ENCODE measurements at places on chromosomes 1 and 21.

- DNase-seq: no peak
Measured at GRCh38 chr1:62494137-62494536, 57.3 kb downstream of the USP1 start.

GRCh38 chr1:181508486-181509165 is 25.3 kb downstream of the CACNA1E start:
- no peak for DNase-seq

DNA sequence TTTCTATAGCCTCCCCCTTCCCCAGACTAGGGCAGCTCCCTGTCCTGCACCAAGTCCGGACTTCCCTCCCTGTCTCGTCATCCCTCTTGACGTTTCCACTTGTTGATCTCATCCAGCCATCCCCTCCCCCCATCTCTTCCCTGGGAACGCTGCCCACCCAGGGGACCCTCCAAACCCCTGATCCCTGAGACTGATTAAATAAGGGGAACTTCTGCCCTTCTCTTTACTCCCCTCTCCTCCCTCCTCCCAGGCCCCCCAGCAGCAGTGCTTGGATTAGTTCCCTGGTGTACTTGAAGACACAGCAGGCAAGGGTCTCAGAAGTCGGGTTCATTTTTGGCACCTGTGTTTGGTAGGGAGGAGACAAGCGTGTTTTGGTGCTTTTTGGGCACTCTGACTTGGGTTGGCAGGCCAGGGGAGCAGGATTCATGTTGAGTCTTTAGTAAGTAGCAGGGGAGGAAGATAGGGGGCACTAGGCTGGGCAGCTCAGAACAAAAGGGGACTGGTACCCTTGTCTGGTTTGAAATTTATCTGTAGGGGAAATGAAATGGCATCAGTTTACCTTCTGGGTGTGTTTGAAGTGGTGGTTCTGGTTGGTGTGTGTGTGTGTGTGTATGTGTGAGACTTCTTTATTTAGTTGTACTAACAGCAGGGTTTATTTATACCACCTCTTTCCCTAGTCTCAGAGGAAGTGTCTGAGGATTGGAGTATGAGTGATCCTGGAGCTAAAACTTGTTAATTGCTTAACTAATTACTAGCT is 11.1 kb downstream of the VANGL2 start:
- no peak for DNase-seq

DNA sequence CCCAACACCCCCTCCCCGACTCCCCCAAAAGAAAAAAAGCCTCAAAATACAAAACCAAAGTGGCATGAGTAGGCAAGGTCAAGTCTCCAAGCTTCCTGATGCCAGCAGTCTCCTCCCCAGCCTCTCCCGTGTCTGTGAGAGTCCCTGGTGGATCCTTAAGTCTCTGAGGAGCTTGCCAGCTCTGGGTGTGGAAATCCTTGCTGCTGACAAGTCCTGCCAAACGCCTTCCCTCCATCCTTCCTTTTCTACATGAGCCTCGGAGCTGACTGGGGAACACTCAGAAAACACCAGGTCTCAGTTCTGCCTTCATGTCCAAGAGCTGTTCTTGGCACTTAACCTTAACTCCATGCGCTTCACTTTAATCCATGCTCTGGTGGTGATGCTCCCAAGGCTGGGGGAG is 3.7 kb upstream of the ETV3L start:
- no peak for DNase-seq

DNA sequence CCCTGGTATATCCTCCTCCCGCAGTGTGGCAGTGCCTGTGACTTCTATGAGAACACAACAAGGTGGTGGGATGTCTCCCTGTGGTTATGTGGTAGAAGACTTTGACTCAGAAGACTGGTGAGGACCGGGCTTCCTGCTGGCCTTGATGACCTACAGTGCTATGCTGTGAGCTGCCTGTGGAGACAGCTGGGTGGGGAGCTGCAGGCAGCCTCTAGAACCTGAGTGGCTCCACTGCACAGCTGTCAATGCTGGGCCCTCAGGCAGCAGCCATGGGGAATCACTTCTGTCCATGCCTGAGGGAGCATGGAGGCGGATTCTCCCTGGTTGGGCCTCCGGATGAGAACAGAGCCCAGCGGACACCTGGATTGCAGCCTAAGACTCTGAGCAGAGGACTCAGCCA is 14.9 kb downstream of the SLC1A7 start:
- DNase-seq: no peak

- DNase-seq: no peak
Measured at GRCh38 chr1:202201971-202202370, 8.4 kb downstream of the LGR6 start.

DNA sequence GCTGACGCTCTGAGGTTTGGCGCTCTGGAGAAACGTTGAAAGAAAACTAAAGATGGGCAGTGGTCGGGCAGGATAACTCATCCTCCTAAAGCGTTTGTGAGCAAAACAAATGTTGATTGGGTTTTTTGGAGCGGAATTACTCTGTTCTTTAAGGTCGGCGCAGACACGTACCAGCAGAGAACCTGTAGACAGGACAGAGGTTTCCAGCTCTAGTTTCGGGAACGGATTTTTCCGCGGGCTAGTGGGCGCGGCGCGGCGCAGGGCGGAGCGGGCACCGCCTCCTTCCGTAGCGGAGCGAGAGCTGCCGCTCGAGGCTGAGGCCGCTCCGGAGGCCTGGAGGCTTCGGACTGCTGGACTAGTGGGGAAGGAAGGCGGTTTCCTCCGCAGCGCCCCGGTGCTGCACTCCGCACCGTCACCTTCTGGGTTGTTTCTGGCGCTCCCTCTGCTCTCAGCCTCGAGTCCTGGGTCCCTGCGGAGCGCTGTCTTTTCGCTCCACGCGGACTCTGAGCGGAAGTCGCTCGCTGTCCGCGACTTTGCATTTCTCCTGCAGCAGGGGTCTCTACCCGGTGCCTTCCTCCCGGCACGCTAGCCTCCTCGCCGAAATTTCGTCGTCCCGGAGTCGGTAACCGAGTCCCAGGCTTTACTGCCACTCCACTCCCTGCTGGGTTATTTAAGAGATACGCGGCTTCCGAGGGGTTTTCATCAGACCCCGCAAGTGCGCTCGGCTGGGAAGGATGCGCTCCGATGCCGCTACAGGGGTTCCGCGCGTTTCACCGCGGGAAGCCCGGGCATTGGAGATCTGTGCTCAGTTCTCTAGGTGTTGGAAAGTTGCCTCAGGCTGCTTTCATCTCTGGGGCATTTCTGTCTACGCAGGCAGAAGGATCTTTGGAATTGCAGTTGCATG is 7.0 kb downstream of the FOXD2 start:
- peak; percentile 65 for DNase-seq

- DNase-seq: no peak
Measured at GRCh38 chr1:25765136-25765922, 34.7 kb upstream of the SELENON start.

GRCh38 chr1:12495725-12496124 is 122.3 kb downstream of the DHRS3 start:
- DNase-seq: no peak

GRCh38 chr1:51272916-51273315 is 36.8 kb downstream of the RNF11 start:
- DNase-seq: no peak

DNA sequence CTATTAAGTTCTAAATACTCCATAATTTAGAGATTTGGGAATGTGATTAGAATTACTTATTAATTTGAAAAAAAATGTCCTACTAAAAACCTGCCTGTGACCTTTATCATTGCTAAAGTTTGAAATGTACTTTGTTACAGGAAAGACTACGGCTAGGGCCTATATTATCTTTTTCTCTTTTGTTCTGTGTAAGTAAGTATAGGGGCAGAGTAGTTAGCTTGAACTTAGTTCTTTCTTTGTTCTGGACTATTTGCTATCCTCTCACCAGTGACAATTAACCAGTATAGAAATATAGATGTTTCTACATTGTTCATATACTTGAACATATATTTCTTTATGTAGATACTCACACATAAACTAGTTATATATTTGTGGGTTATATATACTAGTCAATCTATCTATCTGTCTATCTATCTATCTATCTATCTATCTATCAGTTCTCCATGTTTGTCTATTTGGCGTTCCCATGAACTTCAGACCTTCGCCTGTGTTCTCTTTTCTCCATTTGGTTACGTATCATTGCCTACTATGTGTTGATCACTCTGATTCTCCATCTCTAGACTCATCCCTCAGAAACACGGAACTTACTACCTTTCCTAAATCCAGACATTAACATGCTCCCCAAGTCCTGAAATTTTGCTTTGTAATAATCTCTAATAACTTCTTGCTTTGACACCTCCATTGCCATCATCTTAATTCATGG is 3.3 kb downstream of the PTPRC start:
- no peak for DNase-seq

GRCh38 chr1:41894101-41894807 is 24.5 kb downstream of the HIVEP3 start:
- DNase-seq: no peak

DNA sequence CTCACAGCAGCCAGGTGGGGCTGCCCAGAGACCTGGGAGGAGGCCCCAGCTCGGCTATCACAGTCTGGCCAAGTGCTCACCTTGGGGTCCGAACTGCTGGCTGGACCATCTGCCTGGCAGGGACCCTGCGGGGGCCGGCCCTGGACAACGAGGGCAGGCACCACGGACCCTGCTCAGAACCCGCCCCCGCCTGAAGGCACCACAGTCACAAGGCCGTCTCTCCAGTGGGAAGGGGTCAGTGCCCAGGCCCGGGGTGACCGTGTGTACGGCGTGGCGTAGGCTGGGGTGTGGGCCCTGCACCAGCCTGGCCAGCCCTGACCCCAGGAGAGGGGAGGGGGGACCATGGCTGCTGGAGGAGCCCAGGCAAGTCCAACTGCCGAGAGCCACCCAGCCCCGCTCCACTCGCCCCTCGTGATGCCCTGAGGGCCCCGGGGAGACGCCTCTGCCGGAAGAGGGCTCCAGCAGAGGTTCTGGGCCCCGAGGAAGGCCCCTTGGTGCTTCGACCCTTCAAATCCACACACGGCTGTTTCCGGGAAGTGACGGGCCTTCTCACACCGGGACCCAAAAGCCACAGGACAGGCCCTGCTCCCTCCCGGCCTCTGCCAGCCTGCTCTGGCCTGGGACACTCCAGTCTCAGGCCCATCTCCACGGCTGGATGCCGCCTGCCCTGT is 11.2 kb upstream of the RNF223 start:
- DNase-seq: no peak

GRCh38 chr1:203289281-203289981 is 15.9 kb upstream of the BTG2 start:
- peak; percentile 86 for DNase-seq

GRCh38 chr1:213227458-213227857 is 176.4 kb downstream of the RPS6KC1 start:
- no peak for DNase-seq

- DNase-seq: no peak
Measured at GRCh38 chr1:193762236-193762635, 575.8 kb upstream of the B3GALT2 start.

- no peak for DNase-seq
Measured at GRCh38 chr21:26943921-26944320, 23.0 kb downstream of the ADAMTS5 start.

- DNase-seq: no peak
Measured at GRCh38 chr1:99457381-99458165, 188.3 kb upstream of the PALMD start.

- no peak for DNase-seq
Measured at GRCh38 chr1:70222716-70223235, 1.6 kb downstream of the SRSF11 start.

- DNase-seq: no peak
Measured at GRCh38 chr1:246638941-246639655, 72.8 kb downstream of the CNST start.

GRCh38 chr1:62724430-62724829 is 36.2 kb upstream of the DOCK7 start:
- no peak for DNase-seq

DNA sequence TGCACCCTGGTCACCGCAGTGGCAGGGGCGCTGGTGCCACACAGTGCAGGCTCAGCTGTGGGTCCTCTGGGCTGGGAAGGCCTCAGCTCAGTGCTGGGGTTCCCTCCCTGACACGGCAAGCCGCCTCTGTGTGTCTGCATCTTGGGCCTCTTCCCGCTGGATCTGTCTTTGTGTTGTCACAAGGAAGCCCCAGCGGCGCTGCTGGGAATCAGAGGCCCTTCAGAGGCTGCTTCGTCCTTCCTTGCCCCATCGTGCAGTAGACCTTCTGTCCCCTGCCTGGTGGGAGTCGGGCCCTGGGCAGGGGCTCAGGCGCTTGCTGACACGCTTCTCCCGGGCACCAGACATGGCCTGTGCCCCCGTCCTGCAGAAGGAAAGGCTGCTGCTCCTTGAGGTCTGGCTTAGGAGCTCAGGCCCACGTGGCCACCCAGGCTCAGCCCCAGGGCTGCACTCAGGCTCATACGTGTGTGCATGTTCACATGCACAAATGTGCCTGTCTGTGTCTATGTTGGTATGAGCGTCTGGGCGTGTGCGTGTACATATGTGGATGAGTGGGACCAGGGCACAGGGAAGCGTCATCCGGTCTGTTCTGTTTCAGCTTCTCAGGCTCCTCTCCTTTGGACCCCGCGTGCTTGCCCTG is 24.3 kb upstream of the DIP2A start:
- DNase-seq: no peak

DNA sequence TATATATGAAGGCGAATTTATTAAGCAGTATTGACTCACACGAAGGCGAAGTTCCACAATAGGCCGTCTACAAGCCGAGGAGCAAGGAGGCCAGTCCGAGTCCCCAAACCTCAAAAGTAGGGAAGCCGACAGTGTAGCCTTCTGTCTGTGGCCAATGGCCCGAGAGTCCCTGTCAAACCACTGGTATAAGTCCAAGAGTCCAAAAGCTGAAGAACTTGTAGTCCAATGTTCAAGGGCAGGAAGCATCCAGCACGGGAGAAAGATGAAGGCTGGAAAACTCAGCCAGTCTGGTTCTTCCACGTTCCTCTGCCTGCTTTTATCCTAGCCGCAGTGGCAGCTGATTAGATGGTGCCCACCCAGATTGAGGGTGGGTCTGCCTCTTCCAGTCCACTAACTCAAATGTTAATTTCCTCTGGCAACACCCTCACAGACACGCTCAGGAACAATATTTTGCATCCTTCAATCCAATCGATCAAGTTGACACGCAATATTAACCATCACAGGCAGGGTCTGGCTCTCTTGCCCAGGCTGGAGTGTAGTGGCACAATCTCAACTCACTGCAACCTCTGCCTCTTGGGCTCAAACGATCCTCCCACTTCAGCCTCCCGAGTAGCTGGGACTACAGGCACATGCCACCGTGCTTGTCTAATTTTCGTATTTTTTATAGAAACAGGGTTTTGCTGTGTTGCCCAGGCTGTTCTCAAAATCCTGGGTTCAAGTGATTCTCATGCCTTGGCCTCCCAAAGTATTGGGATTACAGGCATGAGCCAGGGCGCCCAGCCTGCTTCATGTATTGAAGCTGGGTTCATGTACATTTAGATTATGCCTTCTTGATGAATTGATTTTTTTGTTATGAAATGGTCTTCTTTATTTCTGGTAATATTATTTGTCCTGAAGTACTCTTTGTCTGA is 85.3 kb downstream of the DHRS3 start:
- no peak for DNase-seq

- DNase-seq: no peak
Measured at GRCh38 chr1:65827346-65827745, 34.7 kb downstream of the PDE4B start.

- DNase-seq: no peak
Measured at GRCh38 chr1:200172311-200172710, 144.8 kb downstream of the NR5A2 start.

Data from stimulated activated CD4-positive, alpha-beta T cell treated with anti-CD3 and anti-CD28 coated beads, Interleukin-2, amount 100 ng/mL, for 24 hours (primary cell).